ENCODE measurements at places on chromosomes 11 and 22.

DNA sequence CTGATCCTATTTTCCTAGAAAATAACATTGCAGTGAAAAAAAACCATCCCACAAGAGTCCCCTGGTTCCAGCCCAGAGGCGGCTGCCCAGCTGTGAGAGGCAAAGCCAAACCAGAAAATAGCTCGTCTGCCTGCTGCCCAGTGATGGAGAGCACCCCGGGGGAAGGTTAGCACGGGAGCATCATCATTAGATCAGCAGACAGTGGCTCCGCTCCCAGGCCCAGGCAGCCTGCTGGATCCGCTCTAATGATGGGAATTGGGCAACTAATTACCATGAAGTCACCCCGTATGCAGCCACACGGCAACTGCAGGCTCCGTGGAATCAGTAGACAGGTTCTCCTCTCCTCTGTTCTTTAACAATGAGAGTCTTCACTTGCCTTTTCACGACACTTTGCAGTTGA lies 17.1 kb upstream of the B3GAT1 start:
- no peak for DNase-seq

- no peak for DNase-seq
Measured at GRCh38 chr11:74182635-74183034, 11.5 kb downstream of the PPME1 start.

DNA sequence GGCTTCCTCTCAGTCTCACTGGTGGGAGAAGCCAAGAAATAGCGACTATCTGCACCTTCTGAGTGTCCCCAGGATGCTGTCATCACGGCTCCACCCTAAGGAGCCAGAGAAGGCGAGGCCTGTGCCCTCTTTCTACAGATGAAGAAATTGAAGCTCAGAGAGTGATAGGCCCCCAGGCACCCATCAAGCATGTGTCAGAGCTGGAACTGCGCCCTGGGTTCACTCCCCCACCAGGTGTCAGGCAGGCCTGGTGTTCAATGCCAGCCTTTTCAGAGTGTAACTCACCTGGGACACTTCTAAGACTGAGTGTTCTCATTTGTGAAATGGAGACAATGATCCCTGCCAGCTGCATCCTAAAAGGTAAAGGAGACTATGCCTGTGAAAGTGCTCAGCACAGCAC lies 127.3 kb upstream of the SEZ6L start:
- no peak for DNase-seq

DNA sequence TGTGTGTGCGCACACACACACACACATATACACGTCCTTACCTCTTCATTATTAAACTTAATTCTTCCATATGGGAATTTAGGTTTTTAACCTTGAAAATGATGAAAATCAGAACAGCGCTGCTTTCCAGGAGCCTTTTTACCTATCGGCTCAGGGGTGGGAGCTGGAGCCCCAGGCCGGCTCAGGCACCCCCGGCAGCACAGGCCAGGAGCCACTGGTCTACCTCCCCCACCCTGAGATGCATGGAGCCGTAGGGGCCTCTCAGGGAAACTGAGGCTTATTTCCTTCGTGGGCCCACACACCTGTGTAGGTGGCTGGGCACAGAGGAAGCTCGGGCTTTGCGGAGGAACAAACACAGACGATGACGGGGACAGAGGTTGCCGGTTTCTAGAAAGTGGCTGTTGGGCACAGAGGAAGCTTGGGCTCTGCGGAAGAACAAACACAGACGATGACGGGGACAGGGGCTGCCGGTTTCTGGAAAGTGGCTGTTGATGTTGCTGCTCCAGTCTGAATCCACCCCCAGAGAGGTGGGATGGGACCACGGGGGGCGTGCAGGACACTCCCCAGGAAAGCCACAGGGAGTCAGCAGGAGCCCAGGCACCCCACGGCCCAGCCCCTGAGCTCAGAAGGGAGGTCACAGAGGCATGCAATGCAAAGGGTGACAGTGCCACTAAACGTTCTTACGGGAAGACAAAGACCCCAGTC lies 149.4 kb downstream of the BRD1 start:
- no peak for DNase-seq

DNA sequence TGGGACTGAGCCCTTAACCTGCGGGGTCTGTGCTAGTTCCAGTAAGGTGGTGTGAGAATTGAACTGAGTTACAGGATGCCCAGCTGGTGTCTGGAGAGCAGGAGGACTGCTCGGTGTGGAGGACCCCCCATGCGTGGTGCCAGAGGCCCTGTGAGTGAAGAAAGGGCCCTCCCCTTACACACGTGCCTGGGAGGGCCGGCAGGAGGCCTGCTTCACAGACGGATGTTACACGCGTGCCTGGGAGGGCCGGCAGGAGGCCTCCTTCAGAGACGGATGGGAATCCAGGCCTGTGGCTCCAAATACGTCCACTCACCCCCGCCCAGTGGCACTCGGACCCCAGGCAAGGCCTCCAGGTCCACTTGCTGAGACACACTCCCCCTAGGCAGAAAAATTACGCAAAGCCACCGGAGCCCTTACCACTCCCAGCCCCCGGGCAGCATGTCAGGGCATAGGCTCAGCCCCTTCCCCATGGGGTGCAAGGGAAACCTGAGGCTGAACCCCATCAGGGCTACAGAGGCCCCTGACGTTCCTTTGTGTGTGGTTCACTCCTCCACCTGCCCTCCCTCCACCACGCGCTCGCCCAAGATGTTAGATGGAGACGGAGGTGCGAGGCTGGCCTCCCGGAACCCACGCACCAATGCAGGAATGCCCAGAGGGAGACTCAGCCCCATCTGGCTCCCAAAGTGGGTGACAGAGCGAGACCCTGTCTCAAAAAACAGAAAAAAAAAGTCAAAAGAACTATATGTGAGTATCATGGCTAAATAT lies 227.8 kb downstream of the BRD1 start:
- no peak for DNase-seq

DNA sequence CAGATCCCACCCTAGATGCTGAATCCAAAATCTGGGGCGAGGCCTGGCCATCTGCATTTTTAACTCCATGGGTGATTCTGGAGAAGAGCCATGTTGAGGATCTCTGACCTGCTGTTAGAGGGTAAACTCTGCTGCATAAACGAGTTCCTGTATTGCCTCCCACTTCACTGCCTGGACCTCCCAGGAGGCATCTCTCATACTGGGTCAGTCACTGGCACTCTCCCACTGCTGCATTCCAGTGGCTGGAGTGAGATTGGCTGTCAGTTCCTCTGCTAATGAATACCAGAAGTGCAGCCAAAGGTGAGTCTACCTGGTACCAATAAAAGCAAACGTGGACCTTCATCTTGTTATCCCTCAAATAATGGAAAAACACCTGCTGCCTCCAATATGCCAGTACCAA lies 10.3 kb downstream of the POLDIP3 start:
- DNase-seq = no peak

- DNase-seq = peak; percentile 48
Measured at GRCh38 chr22:35842954-35843353, 125.3 kb downstream of the APOL5 start.

DNA sequence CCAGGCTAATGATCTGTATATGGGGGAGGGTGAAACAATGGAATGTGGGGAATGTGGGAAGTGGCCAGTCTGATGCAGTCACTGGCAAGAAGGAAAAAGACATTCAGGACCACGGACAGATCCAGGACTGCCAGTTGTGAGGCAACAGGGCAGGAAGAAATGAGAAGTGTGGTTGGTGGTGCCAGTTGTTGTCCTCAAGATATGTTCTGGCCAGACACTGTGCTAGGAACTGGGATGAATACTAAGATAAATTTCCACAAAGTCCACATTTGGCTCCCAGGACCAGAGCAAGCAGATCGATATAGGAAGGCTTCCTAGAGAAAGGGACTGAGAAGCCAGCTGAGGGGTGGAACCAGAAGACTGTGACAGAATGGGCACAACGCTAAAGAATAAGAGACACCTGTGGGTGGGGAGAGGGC lies 6.8 kb upstream of the TPBGL start:
- DNase-seq = peak; percentile 56

- DNase-seq = no peak
Measured at GRCh38 chr11:69300120-69301060, 6.4 kb downstream of the MYEOV start.

GRCh38 chr11:8691601-8692000 lies 9.0 kb downstream of the RPL27A start:
- DNase-seq = no peak

DNA sequence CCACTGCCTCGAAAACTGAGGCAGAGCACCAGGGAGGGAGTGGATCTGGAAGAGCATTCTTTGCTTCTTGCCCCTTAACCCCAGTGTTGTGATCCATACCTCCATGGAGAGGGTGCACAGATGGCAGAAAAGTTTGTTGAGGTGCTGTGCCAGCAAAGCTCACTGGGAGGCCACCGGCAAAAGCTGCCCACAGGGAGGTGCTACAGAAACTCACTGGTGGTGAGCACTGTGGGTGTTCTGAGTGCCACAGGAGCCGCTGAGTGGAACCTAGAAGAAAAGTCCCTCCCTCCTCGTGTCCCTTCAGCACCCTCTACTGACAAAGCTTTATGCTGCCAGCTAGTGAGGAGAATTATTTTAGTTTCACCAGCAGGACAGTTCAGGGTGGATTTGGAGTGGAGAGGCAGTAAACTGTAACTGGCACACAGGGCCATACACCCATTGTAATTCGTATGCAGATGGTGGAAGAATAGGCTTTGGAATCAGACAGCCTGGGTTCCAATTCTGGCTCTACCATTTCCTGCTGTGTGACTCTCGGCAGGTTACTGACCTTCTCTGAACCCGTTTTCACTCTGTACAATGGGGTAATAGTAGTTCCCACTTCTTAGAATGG lies 84.6 kb downstream of the SWAP70 start:
- peak; percentile 52 for DNase-seq

DNA sequence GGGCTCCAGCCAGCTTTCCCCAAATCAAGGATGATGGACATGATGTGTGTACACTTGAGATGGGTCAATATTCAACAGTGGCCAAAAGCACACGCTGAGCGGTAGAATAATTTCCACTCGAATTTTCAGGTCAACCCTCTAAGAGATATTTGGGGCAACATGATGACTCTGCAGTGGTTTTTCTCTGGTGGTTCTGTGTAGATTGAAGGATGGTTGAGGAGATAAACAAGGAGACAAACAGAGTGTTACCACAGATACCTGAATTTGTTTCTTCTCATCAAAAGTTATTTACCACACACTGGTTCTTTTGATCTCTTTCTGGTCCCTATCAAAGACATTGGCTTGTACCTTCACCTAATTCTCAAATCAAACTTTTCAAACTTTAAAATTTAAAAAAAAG lies 242.0 kb downstream of the ETS1 start:
- no peak for DNase-seq

DNA sequence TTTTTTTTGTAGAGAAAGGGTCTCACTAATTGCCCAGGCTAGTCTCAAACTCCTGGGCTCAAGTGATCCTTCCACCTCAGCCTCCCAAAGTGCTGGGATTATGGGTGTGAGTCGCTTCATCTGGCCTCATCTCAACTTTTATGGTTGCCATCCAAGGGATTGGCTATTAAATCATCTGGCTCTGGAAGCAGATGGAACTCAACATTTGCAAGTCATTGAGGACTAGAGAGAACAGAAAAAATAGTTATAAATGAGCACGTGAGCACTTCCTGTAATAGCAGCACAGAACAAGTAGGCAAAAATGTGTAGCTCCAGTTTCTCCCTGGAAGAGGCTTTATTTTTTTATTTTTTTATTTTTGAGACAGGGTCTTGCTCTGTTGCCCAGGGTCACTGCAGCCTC lies 22.3 kb upstream of the PATL1 start:
- no peak for DNase-seq

- DNase-seq = no peak
Measured at GRCh38 chr11:34425360-34425759, 13.4 kb upstream of the CAT start.

Data from HFF-Myc (cell line).